ENCODE measurements at places on chromosomes 13 and 19. TPM values are rescaled to one million over a fixed set of nuclear protein-coding genes. Genes with fewer than 3 reads are reported as not detected.

DNA sequence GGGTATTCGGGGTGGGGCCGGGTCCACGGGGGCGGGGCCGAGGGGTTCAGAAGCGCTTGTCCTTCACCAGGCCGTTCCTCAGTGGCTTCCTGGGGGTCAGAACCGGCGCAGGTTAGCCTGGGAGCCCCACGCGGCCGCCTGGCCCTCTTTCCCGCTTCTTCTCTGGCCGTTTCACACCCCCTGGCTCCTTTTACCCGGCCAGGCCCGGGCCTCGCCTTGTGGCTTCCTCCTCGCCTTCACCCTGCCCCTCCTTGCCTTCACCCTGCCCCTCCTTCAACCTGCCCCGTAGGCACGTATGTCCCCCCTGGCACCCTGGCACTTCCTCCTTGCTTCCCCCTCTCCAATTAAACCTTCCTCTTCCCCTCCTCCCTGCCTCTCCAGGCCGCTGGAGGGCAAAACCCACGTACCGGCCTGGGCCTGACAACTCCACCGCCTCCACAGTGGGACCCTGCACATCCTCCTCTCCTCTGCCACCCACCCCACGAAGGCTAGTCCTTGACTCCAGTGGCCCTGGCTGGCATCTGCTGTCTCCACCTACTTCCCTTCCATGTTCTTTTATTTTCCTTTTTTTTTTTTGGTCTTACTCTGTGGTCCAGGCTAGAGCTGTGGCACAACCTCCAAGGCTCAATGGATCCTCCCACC lies 25.3 kb downstream of the CERS1 start:
- DNase-seq: no peak

GRCh38 chr19:3062165-3063105 lies at the start of gene TLE5:
Gene TLE5 (minus strand): TSS chr19:3062495. CDS start chr19:3062200, 295 bp downstream.
- DNase-seq: peak; percentile 82

GRCh38 chr19:19468424-19469050 lies 46.8 kb downstream of the TSSK6 start:
- DNase-seq: no peak

ZNF506 gene
- total RNA-seq: 21.7 TPM

DNA sequence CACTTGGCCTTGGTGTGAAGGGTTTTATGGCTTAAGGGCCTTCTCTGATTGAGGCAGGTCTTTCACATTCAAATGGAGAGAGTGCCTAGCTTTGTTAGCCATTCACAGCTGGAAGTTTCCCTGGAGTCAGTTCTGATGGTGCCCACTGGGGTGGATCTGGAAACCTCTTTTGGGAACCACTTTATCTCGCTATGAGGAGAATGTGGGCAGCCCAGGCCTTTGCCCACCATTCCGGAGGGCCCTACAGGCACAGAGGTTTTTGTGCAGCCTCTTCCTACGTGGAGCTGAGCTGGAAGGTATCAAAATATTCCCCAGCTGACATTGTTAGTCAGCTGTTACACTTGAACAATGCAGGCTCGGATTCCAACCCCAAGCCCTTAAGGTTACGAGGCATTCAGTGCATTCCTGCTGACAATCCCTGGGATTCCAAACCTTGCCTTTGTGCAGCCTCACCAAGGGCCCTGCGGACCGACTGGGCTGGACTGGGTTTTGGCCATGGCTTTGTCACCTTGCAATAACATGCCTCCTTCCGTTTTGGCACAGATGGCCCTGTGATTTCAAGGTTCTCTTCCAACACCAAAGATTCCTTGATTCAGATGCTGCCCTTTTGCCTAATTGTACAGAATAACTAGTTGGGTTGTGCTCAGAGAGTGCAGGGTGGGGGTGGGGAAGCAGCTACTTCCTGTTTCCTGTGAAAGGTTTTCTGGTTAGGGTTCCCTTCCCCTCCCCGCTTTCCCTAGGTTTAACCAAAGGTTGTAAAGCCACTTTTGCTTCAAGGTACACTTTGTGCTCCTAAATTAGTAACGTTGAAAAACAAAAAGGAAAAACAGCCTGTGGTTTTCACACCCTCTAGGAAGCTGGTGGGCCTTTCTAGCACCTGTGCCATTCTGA lies 27.0 kb downstream of the SAE1 start:
- peak; percentile 36 for DNase-seq

DNA sequence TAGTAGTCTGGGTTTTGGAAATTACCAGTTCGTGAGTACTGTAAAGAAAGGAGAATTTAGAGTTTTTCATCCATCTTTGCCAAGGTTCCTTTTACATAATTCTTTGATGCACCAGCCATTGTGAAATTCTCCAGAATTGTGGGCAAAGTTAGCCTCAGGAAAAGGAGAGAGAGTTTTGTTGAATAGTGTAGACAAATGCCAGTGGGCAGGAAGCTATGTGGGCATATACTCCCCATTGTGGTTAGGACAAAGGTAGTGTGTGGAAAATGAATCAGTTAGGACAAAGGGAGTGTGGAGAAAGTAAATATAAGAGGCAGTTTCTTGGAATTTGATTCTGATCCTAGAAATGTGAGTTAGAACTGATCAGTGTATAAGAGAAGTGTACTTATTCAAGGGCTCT lies 67.9 kb downstream of the PCCA start:
- no peak for DNase-seq

DNA sequence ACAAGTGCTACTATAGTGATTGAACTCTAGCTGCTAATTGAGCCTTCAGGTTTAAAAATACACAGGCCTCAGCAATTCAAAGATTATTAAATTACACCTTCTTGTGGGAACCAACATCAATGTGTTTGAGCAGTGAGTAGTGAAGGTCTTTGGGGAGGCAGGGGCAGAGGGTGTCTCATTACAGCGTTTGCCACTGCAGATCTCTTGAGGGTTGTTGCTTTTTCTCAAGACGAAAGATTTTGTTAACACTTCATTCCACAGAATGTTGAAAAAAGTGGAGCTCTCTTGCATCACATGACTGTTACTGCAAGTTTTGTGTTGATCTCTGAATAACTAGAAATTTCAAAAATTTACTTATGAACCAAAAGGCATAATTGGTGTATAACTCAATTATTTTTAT lies 253.6 kb downstream of the ATP8A2 start:
- no peak for DNase-seq

GRAMD1A gene
- 16.0 TPM for total RNA-seq

SYT3 gene
- total RNA-seq: 0.09 TPM

DNA sequence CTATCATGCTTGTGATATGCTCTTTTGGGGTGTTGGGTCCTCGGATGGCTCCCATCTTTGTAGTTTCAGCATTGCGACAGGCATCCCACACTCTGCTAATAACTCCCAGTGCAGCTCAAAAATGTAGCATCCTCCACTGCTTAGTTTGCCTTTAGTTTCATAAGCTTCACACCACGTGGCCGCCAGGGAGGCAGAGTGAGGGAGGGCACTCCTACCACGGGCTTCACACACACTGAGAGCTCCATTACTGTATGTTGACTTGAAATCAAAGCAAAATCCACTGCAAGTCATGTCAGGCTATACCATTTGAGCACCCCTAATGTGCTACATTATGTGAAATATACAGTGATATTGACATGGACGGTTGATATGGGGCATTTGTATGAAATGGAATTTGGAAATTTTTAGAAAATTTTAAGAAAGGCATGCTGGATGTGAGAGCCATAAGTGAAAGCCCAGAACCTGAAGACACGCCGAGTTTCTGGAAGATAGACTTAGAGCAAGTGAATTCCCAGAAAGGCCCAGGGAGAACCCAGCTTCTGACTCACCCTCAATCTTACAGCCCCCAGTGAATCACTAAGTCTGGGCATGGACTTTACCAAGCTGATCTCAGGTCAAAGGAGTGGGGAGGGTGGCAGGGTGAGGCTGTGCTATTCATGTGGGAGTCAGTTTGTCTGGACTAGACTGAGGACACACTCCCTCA lies 94.1 kb downstream of the HSPH1 start:
- DNase-seq: no peak

DNA sequence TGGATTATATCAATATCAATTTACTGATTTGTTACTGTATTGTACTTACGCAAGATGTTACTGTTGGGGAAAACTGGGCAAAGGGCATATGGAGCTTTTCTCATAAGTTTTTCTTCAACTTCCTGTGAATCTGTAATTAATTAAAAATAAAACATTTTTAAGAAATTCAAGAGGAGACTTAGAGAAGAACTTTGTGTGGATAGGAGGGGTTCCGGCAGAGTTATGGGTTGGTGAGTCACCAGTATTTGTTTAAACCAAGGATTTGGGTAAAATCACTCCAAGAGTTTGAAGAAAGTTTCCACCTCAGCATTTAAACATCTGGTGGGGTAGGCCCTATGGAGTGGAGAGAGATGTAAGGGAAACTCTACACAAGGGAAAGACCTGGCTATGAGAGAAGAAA lies 379.6 kb downstream of the TSHZ3 start:
- DNase-seq: no peak

All from muscle of leg (tissue), 16 donors.